ENCODE measurements at places on chromosomes 12 and 14. TPM values are rescaled to one million over a fixed set of nuclear protein-coding genes. Genes with fewer than 3 reads are reported as not detected.

DNA sequence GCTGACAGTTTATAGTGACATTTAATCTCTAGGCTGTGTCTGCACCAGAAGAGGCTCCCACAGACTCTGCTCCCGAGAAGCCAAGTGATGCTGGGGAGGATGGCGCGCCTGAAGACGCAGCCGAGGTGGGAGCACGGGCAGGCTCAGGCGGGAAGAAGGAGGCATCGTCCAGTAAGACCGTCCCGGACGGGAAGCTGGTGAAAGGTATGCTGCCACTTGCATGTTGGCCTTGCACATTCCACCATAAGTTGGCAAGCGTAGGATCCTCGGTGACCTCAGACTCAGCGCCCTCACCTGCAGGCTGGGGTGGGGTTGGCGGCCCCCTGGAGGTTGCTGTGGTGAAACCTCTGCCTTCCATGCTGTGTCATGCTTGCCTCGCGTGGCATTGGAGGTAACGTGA lies 45.6 kb downstream of the SFSWAP start:
- DNase-seq: no peak

DNA sequence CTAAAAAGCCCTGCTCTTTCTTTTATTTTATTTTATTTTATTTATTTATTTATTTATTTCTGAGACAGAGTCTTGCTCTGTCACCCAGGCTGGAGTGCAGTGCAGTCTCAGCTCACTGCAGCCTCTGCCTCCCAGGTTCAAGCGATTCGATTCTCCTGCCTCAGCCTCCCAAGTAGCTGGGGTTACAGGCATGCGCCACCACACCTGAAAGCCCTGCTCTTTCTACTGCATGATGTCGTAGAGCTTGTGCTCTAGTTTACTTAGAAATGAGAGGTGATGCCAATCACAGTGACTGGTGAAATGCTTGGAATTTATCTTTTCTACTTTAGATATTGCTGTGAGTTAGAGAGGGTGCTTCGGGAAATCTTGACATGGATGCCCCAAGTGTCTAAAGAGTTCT lies 54.5 kb downstream of the DAD1 start:
- no peak for DNase-seq

GRCh38 chr12:89087149-89087825 lies 265.0 kb downstream of the DUSP6 start:
- no peak for DNase-seq

- no peak for DNase-seq
Measured at GRCh38 chr14:101005447-101005846, 101.9 kb upstream of the RTL1 start.

DNA sequence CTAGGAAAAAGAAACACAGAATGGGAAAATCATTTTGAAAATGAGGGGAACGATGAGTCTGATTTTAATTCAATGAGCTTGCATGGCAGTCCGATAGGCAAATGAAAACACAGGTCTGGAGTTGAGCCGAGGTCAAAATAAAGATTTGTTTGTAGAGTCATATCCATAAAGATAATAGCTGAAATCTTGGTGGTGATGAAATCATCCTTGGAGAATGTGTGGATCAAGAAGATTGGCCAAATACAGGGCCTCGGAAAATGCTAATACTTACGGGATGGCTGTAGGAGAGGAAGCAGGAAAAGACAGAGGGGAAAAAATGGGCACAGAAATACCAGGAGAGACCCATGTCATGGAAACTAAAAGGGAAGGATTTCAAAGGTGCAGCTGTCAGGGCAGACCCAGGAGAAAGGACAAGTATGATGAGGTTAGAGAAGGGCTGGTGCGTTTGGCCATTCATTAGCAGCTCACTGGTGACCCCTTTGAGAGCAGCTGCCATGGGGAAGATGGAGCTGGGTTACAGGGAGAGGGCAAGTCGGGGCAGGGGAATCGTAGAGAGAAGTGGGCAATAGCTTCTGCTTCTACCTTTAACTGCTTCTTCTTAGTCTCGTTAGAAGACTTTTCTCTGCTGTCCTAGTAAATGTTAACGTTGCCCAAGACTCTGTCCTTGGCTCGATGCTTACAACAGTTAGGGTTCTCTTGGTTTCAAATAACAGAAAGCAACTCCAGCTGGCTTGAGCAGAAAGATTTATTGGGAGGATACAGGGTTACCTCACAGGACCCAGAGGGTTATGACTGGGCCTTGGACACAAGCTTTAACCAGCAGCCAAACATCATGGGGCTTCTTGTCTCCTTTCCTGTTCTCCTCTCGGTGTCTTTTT lies 161.8 kb downstream of the EFCAB11 start:
- no peak for DNase-seq

DNA sequence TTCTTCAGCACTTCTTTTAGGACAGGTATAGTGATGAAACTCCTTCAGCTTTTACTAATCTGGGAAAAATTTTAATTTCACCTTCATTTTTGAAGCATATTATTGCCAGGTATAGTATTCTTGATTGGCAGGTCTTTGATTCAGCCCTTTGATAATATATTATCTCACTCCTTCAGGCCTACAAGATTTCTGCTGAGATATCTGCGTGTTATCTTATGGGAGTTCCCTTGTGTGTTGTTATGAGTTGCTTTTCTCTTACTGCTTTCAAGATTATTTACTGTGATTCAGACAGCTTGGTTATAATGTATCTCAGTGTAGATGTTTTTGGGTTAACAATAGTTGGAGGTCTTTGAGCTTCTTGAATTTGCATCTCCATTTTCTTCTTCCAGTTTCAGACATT lies 87.4 kb downstream of the ATF7IP start:
- DNase-seq: no peak

- no peak for DNase-seq
Measured at GRCh38 chr12:19842116-19842515, 402.8 kb downstream of the AEBP2 start.

- no peak for DNase-seq
Measured at GRCh38 chr12:101604132-101604531, 9.4 kb downstream of the MYBPC1 start.

DNA sequence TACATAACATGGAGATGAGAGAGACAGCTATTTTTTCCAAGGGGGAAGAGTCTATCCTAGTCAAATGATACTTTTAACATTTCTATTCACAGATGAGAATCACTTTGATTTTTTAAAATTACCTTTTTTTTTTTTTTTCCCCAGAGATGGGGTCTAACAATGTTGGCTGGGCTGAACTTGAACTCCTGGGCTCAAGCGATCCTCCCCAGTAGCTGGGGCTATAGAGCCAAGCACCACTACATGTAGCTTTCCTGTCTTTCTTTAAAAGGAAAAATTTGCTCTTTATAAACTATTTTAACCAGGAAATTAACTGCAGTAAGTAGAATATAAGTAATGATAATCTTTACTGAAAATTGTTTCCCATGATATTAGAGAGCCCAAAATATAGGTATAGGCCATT lies 3.3 kb downstream of the PRICKLE1 start:
- DNase-seq: no peak

DNA sequence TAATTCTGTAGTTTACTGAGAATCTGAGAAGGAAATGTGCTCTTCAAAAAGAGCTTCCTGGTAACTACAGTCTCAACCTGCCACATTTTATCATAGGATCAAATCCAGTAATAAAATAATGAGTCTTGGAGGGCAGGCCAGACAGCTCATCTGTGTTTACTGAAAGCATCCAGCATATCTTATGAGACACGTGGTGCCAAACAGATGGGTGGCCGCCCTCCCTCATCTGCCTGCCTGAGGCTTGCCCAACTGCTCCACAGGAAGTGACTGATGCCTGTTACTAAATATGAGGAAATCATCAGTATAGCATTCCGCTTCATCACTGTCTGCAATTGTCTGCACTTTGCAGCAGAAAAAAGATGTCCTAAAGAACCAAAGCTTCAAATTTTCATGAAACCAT lies 13.5 kb downstream of the DHRS7 start:
- DNase-seq: peak; percentile 66

DNA sequence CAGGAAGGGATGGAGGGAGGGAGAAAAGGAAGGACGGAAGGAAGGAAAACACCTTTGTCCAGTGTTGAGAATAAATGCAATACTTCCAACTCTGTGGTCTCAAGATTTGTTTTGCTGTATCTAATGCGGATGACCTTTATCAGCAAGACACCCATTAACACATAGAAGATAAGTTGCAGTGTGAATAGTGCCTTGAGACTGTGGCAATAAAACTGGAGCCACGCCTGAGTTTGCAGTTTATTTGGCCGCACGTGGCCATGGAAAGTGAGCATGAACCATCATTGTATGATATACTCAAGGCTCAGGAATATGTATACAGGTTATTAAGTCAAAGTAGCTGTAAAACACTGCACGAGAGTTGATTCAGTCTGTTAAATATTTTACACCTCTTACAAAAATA lies 113.6 kb upstream of the EEA1 start:
- no peak for DNase-seq

- DNase-seq: no peak
Measured at GRCh38 chr14:64191756-64192155, 102.4 kb downstream of the ESR2 start.

DNA sequence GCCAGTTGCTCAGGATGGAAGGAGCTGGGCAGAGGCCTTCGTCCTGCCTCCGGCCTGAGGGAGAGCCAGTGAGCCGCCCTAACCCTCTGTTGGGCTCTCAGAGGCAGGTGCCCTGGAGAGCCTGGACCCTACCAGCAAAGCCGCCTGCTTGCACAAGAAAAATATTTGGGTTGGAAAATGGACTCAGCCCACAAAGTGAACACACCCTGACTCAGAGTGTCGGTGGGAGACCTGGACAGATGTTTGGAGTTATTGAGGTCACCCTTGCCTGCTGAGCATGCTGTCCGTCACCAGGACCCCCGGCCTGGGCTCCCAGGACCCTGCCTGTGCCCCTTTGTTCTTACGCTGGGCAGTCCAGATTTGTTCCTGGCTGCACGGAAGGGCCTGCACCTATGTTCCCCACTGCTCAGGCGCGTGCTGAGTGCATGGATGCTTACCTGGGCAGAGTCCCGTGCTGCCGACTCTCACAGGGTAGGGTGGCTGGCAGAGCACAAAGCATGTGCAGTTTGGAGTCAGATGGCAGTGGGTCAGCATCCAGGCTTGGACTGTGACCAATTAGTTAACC lies 22.4 kb downstream of the FAM181A start:
- no peak for DNase-seq

The ARHGDIB gene
- 450 TPM for total RNA-seq

The CLEC4D gene
- total RNA-seq: not detected
